Karpas-422 (cell line): ENCODE measurements at places on chromosomes 6 and 20.

GRCh38 chr20:58839991-58840747, 10.5 kb downstream of the GNAS-AS1 start:
- DNase-seq: no peak

DNA sequence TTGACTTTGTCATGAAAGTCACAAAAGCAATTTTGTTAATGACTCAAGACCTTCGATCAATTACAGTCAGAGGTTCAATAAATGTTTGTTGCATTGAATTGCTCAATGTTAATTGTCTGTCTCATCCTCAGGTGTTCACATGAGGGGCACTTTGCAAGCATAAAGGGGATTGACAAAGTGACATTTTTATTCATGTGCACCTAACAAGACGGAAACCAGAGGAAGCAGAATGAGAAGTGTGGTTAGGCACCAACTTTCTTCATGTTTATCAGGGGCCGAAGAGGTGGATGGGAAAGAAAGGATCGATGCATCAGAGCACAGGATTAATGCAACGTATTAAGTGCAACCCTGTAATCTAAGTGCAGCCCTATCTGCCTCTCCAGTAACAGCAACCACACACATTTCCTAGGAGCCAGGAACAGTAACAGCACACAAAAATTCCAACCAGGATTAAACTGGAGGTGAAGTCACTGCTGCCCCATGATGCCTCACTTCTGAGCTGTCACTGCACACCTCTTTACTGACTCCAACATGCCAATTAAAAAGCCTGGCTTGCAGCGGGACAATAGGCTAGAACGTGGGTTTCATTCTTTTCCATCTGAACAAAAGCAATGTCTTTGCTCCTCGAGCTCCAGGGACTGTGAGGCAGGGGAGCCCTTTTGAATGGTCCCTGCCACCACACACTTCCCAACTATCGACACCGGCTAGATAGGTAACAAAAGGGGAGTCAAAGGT, 262.7 kb downstream of the CD83 start:
- DNase-seq: no peak

DNA sequence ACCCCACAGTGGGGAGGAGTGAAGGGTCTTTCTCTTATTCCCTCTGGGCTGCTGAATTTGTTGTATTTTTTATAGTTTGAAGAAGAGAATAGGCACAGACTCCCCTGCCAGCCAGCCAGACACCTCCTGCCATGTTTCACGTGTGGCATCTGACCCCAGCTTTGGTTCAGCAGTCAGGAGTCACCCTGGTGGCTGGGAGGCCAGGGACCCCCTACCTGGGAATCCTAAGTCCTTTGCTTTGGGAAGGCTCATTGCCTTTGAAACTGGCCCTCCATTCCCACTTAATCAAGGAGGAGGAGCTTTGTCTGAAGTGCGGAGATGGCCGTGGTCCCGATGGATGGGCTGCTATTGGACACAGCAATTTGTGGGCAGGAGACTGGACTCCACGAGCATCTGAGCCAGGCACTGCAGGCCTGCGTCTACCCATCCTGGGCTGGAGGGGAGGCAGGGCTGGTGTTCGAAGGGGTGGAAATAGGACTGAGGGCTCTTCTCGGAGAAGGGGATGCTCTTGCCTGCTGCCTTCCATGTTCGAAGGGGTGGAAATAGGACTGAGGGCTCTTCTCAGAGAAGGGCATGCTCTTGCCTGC, 196.1 kb downstream of the DLL1 start:
- no peak for DNase-seq

GRCh38 chr6:92110403-92110802, 1309.0 kb downstream of the EPHA7 start:
- DNase-seq: no peak

DNA sequence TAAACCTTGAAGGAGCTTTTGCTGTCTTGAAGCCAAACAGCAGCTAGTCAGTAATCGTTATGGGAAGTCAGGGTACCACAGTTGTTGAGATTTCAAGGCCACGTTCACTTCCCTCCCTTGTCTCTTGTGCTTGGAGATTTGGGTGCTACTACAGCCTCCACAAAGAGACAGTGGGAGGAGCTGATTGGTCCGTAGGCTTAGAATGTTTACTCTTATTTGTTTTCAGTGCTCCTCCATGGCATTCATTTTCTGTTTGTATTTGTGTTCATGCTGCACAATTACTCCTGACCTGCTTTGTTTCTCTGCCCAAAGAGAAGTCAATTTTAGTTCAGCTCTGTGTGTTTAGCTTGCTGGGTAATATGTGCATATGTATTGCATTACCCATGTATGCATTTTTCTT, 147.7 kb downstream of the PRL start:
- DNase-seq: no peak

- DNase-seq: no peak
These were observed 277.0 kb upstream of the PTCHD4 start for GRCh38 chr6:48388044-48388443.

- no peak for DNase-seq
These were observed 135.1 kb upstream of the ENPP5 start for GRCh38 chr6:46305833-46306232.

DNA sequence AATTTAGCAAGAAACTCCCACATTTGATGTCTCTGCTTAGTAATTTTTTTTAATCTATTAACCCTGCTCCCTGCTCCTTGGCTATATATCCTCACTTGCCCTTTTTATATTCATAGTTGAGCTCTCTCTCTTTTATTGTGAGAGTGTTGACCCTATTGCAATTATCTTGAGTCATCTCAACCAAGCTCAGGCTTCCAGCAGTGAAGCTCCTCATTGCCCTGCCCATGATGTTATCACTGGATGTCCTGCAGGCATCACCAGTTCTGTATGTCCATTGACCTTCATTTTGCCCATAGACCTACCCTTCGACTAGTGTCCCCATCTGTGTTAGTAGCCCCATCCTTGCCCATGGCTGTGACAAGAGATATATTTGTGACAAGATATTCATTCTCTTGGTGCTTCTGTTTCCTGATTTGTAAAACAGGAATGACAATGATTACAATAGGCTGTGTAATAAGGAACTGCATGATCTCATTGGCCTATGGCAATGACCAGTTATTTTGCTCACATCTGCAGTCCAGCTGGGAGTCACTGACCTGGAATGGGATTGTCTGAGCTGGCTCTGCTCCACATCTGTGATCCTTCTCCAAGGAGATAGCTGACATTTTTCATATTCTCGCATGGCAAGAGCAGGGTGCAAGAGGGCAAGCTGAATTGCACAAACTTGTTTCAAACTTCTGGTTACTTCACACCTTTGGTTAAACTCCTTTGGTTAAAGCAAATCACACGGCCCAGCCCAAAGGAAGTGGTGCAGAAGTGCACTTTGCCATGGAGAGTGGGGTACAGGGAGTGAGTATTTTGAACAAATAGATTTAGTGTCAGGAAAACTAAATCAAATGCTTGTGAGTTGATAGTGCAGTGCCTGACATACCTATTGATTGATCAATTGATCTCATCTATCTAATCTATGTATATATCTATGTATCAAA, 47.7 kb upstream of the CST5 start:
- DNase-seq: no peak

DNA sequence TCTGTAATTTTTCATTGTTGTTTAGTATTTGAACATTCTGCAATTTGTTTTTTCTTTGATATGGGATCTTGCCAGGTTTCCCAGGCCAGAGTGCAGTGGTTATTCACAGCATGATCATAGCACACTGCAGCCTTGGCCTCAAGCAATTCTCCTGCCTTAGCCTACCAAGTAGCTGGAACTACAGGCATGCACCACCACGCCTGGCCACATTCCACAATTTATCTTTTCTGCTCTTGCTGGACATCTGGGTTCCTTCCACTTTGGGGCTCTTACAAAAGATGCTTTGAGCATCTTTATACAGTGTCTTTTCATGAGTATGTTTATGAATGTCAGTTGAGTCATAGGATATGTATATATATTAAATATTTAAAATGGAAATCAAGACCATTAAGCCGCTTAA, 42.0 kb downstream of the PGM3 start:
- no peak for DNase-seq

DNA sequence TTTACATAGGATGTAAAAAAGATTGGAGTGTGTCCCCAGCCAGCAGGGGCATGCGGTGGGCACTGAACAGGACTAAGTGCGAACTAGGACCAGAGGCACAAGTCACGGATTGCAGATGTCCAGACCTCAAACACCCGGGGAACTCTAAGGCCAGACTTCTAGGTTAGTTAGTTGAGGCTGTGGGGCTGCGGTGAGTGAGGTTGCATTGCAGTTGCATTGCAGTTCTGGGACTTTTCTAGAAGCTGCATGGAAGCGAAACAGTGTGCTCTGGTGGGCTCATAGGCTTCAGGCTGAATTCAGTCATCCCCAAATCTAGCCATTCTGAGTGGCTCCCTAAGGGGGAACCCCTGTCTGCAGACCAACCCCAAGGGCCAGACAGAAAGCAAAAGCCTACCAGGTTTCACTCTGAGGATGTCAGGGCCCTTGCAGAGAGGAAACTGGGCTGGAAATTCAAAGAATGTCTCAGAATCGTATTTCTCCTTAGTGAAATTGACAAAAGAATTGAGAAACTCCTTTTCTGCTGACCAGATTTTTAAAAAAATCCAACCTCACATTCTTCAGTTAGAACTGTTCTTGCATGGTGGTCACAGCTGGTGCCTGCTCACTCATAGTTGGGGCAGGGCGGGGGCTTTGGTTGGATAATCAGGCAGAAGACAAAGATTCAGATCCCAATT, 182.8 kb downstream of the ZDHHC14 start:
- no peak for DNase-seq

- peak; percentile 54 for DNase-seq
These were observed 5.4 kb downstream of the FBXO30 start for GRCh38 chr6:145809211-145809610.

GRCh38 chr20:57320358-57320757, 9.2 kb upstream of the SPO11 start:
- peak; percentile 53 for DNase-seq

GRCh38 chr6:106630366-106630765, 988 bp downstream of the QRSL1 start:
- peak; percentile 78 for DNase-seq

- peak; percentile 83 for DNase-seq
These were observed 12.2 kb upstream of the KCNK15 start for GRCh38 chr20:44733341-44734069.

GRCh38 chr6:157397660-157398059, 16.7 kb downstream of the ZDHHC14 start:
- DNase-seq: no peak

GRCh38 chr6:108993876-108994275, 100.8 kb downstream of the SESN1 start:
- no peak for DNase-seq

GRCh38 chr6:36177166-36177565, 19.4 kb upstream of the BRPF3 start:
- no peak for DNase-seq

GRCh38 chr6:897528-898207, 204.7 kb upstream of the EXOC2 start:
- DNase-seq: no peak

DNA sequence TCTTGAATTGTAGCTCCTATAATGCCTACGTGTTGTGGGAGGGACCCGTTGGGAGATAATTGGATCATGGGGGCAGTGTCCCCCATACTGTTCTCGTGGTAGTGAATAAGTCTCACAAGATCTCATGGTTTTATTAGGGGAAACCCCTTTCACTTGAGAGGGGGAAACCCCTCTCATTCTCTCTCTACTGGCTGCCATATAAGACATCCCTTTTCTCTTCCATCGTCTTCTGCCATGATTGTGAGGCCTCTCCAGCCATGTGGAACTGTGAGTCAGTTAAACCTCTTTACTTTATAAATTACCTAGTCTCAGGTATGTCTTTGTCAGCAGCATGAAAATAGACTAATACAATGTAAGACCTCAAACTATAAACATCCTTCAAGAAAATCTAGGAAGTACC, 23.1 kb downstream of the PAQR8 start:
- no peak for DNase-seq

DNA sequence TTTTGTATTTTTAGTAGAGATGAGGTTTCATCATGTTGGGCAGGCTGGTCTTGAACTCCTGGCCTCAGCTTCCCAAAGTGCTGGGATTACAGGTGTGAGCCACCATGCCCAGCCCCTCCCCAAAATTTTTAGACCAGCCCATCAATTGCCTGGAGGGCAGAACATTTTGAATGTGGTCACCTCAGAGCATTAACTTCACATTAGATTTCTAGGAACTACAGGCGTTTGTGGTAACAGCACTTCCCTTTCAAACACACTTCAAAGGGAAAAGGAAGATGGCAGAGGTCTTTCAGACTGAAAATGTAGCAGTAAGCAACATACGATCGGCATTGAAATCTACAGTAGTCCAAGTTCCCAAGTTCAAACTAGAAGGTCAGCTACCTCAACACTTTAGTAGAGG, 12.3 kb upstream of the SLA2 start:
- DNase-seq: no peak

GRCh38 chr6:4812068-4812467, 35.9 kb downstream of the CDYL start:
- DNase-seq: no peak

- peak; percentile 87 for DNase-seq
These were observed 12.0 kb upstream of the TRMT11 start for GRCh38 chr6:125974214-125974866.

DNA sequence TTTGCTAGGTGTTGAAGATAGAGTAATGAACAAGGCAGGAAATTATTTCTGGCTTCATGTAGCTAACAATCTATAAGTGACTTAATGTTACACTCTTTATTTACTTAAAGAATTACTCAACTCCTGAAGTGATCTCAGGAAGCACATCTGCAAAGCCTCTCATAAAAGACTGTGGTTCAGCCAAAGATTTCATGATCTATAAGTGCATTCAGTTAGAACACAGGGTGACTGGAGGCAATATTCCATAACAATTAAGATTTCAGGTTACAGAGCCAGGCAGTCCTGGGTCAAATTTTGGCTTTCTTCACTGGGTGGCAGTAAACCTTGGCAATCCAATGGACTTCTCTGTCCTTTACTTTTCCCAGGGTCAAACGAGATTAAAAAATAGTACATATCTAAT, 204.0 kb downstream of the TPBG start:
- DNase-seq: no peak

GRCh38 chr20:61170496-61171320, 81.4 kb upstream of the CDH4 start:
- no peak for DNase-seq

GRCh38 chr20:19758501-19759331, 658 bp downstream of the RIN2 start:
- peak; percentile 47 for DNase-seq

DNA sequence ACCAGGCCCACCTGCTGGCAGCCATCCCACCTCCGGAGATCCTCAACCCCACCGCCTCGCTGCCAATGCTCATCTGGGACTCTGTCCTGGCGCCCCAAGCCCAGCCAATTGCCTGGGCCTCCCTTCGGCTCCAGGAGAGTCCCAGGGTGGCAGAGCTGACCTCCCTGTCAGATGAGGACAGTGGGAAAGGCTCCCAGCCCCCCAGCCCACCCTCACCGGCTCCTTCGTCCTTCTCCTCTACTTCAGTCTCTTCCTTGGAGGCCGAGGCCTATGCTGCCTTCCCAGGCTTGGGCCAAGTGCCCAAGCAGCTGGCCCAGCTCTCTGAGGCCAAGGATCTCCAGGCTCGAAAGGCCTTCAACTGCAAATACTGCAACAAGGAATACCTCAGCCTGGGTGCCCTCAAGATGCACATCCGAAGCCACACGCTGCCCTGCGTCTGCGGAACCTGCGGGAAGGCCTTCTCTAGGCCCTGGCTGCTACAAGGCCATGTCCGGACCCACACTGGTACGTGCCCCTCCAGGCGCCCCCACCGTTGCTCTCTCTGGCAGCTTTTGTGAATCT, 1.1 kb downstream of the SNAI1 start:
- peak; percentile 35 for DNase-seq

GRCh38 chr6:17115251-17116116, 13.6 kb downstream of the STMND1 start:
- DNase-seq: no peak

GRCh38 chr20:50721881-50722281, 9.5 kb upstream of the PARD6B start:
- no peak for DNase-seq
